ENCODE measurements at places on chromosomes 7 and 10.

GRCh38 chr10:70843333-70843732, 27.6 kb downstream of the SGPL1 start:
- no peak for DNase-seq

GRCh38 chr7:43439631-43440401, 143.1 kb upstream of the STK17A start:
- DNase-seq: peak; percentile 9

GRCh38 chr10:75620356-75620755, 188.9 kb downstream of the LRMDA start:
- DNase-seq: no peak

GRCh38 chr7:15452670-15453069, 109.1 kb downstream of the AGMO start:
- no peak for DNase-seq

- no peak for DNase-seq
These were observed 79.3 kb downstream of the MKI67 start for GRCh38 chr10:128046953-128047290.

DNA sequence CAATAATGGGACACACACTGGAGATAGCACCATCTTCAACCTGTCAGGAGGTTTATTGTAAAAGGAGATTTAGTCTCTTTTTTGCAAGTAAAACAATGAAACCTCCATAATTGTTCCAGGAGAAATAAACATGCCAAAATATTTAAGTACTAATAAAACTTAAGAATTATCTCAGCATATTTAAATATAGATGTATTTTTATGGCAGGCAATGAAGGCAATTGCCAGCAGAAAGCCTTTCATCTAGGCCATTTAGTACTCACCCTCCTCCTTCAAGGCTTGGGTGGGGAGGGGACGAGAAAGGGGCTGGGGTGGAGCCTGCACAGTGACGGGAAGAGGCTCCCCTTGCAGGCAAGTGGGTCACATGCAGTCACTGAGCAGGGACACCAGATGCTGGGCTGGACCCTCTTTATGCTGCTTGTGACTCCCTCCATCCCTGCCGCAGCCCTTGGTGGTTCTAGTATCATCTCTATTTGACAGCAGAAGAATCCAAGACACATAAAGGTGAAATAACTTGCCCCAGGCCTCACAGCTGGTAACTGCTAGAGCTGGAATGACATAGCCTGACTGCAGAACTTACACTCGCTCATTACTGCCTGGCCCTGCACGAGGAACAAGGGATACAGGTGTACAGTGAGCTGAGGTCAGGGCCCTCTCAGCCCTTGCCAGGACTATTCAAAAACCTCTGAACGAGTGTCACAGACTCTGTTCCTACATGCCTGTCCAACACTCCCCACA, 449.5 kb upstream of the ZMIZ1 start:
- peak; percentile 10 for DNase-seq

DNA sequence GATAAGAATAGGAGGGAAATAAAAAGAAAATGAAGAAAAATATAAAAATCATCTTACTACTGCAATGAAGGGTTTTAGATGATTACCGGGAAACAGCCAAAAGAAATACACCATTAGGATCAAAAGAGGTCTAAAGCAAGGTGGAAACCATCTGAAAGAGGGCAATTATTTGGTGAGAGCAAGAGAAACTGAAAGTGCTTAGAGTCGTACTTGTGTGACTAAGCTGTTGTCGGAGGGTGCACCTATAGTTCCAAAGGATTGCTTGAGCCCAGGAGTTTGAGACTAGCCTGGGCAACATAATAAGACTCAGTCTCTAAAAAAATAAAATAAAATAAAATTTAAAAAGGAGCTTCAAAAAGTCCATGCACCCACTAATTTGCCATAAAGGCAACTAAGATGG, 169.5 kb downstream of the DKK1 start:
- no peak for DNase-seq

DNA sequence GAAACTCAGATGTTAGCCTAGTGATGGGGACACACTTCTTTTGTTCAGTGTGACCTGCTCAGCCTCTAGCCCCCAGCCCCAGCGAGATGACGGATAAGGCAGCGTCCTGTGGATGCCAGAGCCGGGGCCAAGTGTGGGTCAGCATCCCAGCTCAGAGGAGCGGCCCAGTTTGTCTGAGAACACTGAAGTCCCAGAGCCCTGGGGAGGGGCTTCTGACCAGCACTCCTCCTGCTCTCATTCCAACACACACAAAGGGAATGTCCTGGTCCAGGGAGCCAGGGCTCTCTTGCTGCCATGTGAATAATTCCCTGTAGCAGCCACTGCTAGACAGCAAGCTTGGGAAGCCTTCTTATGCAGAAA, 4.5 kb upstream of the ATP6V0E2 start:
- DNase-seq: no peak

DNA sequence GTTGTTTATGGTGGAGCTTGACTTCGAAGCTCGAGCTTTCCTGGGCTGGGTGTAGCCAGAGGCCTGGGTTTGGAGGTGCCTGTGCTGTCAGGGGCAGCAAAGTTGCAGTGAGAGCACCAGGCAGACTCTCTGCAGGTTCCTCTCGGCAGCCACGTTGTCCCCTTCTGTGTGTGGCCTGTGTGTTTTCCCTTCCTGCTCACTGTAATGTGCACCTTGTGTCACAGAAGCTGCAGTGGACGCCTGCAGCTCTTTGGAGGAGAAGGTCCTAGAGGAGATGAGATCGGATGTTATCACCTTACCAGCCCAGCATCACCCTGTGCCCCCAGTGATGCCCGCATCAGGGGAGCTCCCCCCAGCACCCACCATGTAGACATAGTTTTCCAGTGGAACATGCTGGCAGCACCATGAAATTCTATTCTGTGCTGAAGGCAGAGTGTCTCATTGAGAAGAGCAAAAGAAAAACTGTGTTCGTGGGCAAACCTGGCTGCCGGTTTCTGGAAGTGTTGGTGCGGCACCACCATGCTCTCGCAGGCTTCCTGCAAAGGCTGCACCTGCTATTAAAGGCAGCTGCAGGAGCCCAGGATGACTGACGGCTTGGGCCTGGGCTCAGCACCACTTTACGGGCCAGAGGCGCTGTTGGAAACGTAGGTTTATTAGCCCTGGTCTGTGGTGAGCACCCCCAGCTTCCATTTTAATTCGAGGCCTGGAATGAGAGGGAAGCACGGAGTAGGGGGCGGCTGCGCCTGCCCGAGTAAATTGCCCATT, 609.8 kb upstream of the FOXK1 start:
- DNase-seq: no peak

GRCh38 chr10:71605263-71605962, 114.2 kb downstream of the C10orf105 start:
- DNase-seq: no peak

DNA sequence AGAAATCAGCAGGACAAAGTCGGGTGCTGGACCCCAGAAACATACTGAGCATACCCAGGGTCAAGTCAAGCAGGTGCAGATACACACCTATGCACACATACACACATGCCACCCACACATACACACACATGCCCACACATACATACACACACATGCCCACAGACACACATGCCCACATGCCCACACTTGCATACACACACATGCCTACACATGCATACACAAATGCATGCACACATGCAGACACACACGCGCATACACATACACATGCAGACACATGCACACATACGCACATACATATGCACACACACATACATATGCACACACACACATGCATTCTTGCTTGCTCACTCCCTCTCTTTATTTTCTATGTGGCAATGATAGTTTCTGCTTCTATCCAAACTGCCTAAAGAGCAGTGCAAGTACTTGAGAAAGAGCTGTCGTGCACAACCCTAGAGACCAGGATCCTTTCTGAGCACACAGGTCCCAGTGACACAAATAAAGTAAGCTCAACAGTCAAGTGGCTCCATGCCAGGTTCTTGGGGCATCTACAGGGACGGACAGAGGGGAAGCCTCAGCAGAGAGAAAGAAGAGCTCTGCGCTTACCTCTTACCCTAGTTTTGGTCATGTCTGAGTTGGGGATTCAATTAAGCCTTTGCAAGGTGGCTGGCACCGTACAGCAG, 83.7 kb downstream of the EBF3 start:
- no peak for DNase-seq

DNA sequence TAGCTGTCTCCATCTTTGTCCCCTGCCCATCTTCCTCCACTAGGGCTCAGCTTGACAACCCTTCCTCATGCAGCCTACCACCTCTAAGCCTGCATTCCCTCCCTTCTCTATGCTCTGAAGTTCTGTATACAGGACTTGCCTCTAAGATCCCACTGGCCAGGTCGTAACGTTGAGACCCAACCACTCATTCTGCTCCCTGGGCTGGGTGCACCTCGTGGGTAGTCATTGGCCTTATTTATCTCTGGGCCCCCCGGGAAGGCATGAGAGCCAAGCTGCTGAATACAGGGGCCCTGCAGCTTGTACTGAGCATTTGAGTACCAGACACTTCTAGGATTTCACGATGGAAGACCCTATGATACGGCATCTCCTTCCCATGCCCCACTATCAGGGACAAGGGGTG, 31.2 kb downstream of the MYL10 start:
- no peak for DNase-seq

GRCh38 chr10:103493362-103493915, at the start of gene NEURL1:
NEURL1 (plus strand) TSS chr10:103493705; CDS start chr10:103494388, 683 bp downstream.
- DNase-seq: no peak

DNA sequence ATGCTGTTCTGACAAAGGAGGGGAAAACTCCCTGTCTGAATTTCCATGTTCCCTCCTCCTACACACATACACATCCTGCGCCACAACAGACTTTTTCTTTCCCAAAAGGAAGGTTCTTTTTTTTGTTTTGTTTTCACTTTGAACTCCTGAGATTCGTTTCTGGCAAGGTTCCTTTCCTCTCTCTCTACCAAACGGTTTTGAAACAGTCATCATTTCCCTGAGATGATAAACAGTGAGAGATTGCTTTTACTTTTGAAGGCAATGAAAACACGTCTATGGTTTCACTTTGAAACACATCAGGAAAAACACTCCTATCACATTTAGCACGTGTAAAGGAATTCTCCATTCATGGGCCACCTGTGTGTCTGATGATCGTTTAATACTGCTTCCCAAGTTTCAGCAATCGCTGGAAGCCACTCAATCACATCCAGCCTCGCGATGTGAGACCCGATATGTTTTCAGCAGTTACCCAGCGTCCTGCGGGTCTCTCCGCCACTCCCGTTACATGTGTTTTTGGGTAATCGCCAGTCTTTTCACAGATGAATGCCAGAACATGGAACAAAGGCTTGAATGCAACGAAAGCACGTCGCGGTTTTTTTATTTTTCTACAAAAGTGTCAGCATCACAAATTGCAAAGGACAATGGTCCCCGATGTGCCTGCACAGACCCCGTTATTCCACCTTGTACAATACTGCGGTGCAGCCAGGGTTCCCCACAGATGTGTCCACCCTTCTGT, 62.8 kb upstream of the CUX1 start:
- no peak for DNase-seq

DNA sequence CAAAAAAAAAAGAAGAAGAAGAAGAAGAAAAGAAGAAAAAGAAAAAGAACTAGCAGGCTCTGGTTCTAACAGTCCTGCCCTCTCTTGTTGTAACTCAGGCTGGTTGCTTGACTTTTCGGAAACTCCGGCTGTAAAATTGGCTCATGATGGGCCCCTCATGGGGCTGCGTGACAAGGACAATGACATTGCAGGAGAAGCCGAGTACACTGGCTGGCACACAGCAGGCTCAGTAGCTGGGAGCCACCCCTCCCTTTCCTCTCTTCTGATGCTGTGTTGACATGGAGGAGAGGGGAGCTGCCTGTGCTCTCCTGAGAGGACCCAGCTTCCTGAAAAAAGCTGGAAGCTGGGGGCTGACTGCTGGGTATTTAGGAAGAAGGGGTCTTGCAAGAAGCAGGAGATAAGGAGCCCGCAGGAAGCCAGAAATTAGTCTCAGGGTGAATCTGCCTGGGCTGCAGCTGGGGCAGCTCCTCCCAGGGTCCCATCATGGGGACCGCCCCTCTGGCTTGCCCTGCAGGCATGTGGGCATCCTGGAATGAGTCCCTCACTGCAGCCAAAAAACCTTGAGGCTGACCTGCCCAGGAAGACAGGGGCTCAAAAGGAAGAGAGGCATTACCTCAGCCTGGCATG, 14.6 kb upstream of the GPR26 start:
- no peak for DNase-seq
